ENCODE measurements at places on chromosomes 1 and 21.

GRCh38 chr1:174971466-174971865 lies 28.3 kb upstream of the CACYBP start:
- DNase-seq: no peak

- no peak for DNase-seq
Observed at GRCh38 chr1:57831624-57832023, 407.8 kb upstream of the DAB1 start.

DNA sequence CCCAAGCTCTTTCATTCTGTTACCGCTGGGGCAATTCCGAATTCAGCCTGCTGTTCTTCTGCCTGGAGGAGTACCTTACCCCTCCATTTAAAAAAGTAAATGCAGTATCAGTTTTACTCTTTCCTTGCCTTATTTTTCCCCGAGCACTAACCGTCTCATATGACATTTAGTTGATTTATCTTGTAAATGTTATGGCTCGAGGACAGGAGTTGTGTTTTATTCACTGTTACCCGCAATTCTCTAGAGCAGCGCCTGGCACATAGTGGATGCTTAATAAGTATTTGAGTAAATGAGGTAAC lies 425 bp upstream of the TADA1 start:
- no peak for DNase-seq

DNA sequence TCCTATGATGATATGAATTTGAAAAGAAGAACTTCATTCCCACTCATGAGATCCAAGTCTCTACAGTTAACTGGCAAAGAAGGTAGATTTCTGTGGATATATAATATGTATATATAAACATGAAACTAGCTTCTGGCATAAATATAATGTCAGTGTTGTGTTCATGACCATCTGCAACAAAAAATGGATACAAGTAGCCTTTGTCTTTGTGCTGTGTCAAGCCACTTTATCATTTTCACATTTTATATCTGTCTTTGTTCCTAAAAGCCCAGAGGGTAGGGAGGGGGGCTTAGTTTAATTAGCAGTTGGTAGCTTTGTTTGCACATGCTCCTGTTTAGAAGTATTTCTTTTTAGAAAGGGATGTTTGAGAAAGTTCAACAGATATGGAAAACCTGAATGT lies 56.2 kb upstream of the FASLG start:
- no peak for DNase-seq

Data from cerebellar nuclear complex (tissue), 1 donor.